BE2C (cell line): ENCODE measurements at places on chromosomes 5 and 9.
A peak's percentile ranks its signal among the peaks of the same experiment; 100 is the strongest.

GRCh38 chr5:1967736-1968135 is 85.0 kb upstream of the IRX4 start:
- DNase-seq = no peak

GRCh38 chr5:1911773-1912235 is 29.1 kb upstream of the IRX4 start:
- peak; percentile 2 for DNase-seq

DNA sequence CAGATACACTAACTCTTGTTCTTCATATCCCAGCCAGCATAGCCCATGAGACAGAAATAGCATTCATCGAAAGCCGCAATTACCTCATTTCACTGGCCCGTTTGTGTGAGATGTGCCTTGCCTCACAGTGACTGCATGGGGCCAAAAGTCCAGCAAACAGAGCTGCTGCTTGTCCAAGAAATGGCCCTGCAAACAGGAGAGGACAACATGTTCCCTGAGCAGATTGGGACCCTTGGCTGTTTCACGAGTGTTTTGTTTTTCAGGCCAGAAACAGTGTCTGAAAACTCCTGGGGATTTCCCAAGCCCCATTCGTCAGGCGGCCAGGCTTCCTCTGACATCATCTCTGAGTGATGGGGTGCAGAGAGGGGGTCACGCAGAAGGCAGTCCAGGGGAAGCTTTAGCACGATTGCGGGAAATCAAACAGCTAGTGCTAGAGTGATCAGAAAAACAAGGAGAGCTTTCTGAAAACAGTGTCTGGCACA is 503.6 kb upstream of the PAPPA start:
- no peak for DNase-seq

DNA sequence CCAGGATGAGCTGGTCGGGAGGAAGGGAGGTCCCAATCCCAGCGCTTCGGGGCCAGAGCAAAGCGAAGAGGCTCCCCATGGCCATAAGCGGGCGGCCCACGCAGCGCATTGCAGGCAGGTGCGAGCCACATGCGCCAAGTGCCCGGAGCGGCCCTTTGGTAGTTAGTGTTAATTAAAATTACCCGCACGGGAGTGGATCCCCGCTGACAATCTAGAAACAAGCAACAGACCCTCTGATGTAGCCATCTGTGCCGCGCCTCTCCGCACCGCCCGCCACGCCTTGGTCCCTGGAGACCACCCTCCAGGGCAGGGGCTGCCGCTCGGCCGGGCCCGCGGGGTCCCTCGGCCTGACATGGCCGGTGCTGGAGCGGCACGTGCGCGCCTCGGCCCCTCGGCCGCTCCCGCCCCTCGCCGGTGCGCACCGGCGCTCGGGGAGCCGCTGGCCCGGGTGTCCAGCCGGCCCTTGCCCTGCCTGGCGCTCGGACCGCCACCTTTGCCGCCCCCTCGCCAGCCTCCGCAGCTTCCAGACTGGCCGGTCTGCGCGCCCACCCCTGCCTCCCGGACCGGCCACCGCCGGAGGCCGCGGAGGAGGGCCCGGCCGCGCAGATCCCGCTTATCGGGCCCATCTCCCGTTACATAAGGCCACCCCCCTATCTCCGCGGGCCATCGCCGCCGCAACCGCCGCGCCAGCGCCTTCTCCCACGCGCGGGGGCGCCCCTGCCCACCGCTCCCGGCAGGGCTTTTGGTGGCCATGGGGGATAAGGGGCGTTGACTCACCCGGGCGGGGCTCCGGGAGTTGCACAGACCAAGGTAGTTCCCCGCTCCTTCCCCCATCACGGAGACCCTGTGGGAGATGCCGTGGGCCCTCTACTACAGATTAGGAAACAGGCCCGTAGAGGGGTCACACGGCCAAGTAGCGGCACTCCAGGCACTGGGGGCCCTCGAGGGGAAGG is 1.9 kb upstream of the IL13 start:
- DNase-seq = peak; percentile 49

GRCh38 chr9:73689051-73689870 is 537.6 kb downstream of the ANXA1 start:
- DNase-seq = no peak

DNA sequence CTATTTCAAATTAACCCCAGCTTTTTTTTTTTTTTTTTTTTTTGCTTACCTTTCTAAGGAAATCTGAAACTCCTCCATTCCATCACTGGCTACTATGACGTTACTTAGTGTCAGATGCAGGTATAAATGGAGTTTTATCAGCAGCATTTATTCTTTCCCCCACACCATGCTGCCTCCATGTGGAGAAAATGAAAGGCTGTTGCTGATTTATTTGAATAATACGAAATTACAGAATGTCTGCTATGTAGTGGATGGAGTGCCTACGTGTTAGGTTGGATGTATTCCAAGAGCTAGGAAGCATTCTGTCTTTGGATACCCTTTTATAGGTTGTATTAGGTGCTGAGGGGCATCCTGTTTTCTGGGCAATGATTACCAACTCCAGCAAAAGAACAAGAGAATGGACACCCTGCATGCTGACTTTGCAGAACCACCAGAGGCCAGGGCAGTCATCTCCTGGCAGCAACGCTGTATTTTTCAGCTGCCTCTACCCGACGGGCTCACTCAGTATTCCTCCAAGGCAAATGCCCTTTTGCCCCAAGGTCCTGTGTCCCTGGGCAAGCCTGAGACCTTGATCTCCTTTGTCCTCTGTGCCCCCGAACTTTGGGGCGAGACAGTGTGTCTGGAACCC is 199.5 kb downstream of the ALDH1A1 start:
- no peak for DNase-seq

DNA sequence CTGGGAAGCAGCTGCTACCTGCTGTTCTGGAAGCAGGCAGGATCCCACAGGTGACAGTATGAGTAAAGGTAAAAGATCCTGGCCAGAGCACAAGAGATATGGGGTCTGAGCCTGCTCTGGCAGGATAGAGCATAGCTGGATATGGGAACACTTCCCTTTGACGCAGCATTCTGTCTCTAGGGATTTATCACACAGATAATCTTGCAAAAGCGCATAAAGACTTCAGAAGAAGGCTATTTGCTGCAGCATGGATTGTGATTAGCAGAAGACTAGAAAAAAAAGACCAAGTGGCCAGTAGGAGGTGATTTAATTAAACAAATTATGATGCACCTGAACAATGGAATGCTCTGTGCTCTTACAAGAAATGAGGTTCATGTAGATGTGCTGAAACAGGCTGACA is 52.4 kb upstream of the PWWP2A start:
- DNase-seq = no peak

DNA sequence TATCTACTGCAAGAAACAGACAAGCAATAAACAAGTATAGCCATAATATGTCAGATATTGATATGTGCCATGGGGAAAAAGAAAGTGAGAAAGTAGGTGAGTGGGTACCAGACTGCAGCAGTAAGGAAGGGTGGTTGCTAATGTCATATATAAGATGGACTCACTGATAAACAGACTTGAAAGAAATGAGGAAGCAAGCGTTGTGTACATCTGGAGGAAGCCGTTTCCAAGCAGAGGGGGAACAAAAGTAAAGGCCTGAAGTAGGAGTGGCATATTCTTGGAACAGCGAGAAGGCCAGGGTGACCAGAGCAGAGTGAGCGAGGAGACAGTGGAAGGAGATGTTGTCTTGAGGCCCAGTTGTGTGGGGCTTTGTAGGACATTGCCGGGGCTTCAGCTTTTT is 142.2 kb upstream of the MAP3K1 start:
- no peak for DNase-seq

- no peak for DNase-seq
These were observed 290.9 kb upstream of the ANKRD55 start for GRCh38 chr5:56523790-56524575.
